Stimulated activated CD8-positive, alpha-beta memory T cell treated with anti-CD3 and anti-CD28 coated beads, Interleukin-4, amount 100 ng/mL, for 4 hours (primary cell): ENCODE measurements at places on chromosomes 2 and 18.

DNA sequence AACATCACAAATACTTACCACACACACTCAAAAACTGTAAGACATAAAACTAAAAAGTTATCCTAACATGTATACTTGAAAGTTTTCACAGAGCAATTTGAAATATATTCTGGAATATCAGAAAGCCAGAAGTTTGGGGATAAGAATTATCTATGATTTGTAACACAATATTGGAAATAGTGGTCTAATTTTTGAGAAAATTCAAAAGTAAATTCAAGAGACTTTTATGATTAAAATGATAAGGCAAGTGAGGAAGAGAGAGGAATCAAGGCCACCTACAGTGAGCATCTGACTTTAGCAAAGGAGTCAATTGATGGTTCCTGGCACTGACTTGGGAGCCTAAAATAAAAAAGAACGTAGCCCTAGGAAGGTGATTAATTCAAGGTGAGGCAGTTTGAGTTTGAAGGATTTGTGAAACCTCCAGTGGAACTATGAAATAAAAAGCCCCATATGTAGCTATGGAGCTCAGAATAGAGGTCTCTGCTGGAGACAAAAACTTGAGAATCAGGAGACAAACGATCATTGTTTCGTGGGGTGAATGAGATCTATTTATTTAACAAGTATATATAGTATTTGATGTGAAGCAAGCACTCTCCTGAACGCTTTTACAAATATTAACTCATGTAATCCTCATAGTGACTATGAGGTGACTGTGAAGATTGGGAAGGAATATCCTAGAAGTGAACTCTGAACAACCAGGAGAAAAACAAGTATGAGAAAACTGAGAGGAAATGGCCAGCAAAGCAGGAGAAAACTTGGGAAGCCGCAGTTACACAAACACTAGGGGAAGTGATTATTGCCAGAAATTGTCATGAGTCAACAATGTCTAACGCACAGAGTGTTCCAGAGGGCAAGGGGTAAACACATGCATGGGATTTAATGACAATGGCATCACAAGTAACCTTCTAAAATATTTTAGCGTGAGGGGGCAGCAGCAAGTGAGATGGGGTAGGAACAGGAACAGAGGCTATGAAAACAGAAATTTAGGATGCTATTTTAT lies 12.8 kb downstream of the TFPI start:
- DNase-seq: no peak

DNA sequence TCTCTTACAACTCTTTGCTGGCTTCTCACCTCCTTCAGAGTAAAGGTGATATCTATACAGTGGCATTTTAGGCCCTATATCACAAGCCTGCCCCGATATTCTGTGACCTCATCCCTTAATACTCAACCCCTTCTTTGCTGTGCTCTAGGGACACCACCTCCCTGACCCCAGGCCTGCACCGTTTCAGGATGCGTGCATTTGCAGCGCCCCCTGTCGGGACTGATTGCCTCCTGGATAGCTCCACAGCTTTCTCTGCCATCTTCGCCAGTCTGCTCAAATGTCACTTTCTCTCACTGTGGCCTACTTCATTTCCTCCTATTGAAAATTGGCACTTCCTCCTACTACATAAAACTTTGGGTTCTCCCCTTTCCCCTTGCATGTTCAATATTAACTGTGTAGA lies 289.6 kb downstream of the SOCS6 start:
- DNase-seq: no peak

DNA sequence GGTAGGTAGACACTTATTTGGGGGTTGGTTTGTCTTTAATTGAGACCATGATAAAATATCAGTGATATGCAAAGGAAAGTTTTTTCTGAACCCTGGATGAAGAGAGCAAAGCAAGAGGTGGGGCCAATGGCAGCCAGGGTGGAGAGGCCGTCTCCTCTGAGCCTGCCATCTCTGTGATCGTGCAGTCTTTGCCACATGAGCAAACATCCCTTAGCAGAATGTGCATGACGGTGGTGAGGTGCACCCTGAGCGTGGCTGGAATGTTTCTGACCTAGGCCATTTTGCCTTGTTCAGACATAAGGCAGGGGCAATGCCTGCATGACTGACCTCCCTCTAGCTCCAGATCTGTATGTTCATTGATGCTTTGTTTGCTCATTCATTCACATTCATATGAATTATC lies 6.0 kb downstream of the NCK2 start:
- DNase-seq: no peak

- no peak for DNase-seq
Measured at GRCh38 chr18:78777992-78778391, 201.6 kb upstream of the SALL3 start.

DNA sequence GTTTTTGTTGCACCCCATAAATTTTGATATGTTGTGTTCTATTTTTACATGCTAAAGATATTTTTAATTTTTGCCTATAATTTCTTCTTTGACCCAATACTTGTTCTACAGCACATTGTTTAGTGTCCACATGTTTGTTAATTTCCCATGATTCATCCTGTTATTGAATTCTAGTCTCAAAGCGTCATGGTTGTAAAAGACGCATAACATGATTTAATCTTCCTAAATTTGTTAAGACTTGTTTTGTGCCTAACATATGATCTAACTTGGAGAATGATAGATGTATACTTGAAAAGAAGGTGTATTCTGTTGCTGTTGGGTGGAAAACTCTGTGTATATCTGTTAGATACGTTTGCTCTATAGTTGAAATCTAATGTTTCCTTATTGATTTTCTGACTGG lies 27.1 kb upstream of the SULT1C3 start:
- DNase-seq: no peak

GRCh38 chr18:65124633-65125032 lies 626.2 kb upstream of the CDH7 start:
- no peak for DNase-seq

DNA sequence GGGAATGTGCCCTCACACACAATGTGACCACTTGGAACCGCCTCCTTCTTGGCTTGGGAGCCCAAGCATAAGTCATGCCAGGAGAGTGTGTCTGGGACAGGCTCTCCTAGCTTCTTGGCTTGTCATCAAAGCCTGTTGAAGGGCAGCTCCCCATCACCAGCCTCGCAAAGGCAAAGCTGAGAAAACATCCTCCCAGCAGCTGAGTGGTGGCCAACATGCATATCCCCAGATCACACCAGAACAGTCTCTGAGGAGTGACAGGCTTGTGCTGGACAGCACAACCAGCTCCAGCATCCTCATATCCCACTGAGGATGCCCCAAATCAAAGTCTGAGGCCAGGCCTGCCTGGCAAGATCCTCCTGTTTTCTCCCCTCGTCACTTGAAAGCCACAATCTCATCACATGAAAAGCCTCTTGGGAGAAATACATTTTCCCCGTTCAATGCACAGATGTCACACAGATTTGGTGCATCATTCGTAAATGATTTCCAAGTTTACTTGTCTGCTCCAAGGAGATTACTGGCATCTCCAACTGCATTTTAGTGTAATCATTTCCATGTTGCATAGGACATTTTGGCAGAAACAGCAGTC lies 269.3 kb downstream of the TTC32 start:
- DNase-seq: no peak

- no peak for DNase-seq
Measured at GRCh38 chr2:76268902-76269620, 558.3 kb upstream of the GCFC2 start.

DNA sequence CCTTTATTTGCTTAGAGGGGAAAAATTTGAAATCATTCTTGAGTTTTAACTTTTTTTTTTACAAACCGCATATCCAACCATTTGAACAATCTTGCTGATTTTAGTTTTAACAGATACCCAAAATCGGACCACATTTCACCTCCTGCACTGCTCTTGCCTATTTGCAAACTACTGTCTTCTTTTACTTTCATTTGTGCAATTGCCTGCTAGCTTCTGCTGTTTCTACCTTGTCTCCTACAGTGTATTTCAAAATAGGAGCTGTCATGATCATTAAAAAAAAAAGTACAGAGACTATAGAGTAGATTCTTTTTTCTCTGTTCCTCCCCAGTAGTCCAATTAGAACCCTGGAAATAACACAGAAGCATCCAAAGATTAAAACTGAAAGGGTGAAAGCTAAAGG lies 1081.2 kb downstream of the SOCS6 start:
- DNase-seq: no peak

DNA sequence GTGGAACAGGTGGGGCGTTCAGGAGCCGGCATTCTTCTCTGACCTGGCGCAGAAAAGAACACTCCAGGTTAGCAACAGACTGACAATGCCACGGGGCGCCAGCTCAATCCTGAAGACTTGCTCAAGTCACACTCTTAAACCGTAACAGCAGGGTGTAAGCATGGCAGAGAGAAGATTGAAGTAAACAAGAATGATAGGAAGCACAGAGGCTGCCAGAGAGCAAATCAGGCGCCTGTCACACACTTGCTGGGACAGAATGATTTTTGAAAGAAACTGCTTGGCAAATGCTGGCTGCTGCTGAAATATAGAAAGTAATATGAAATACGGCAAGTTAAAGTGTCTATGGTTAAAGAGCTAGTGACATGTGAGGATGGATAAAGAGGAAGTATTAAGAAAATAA lies 80.5 kb downstream of the MEP1B start:
- no peak for DNase-seq

- DNase-seq: no peak
Measured at GRCh38 chr18:30556112-30556511, 486.4 kb downstream of the DSC3 start.

DNA sequence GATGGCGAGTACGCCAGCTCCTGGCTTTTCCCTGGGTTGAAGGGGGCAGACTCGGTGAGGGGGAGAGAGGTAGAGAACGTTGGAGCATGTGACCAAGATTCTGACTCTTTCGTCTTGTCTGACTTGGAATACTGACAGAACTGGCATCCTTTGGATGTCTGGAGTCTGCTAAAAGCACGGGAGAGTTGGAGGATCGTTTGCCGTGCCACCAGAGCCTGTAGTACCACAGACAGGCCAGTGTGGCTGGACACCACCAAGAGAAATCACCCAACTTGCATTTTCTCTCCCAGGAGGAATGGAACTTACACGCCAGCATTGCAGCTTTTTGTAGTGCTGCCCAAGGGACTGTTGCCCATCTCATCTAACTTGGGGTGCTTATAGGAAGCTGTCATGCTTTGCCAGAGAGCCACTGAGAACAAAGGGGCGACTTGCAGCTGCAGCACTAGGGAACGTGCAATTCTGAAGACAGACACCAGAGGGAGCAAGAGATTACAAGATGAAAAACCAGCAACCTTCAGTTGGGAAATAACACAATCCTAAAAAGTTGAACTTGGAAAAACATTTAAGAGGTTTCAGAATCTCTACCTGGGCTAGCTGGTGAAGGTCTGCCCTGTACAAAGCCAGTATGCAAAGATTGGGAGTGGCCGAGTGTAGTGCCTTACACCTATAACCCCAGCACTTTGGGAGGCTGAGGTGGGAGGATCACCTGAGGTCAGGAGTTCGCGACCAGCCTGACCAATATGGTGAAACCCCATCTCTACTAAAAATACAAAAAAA lies 24.1 kb downstream of the PSMG2 start:
- no peak for DNase-seq

GRCh38 chr18:9701609-9702349 lies 6.3 kb upstream of the RAB31 start:
- DNase-seq: no peak

DNA sequence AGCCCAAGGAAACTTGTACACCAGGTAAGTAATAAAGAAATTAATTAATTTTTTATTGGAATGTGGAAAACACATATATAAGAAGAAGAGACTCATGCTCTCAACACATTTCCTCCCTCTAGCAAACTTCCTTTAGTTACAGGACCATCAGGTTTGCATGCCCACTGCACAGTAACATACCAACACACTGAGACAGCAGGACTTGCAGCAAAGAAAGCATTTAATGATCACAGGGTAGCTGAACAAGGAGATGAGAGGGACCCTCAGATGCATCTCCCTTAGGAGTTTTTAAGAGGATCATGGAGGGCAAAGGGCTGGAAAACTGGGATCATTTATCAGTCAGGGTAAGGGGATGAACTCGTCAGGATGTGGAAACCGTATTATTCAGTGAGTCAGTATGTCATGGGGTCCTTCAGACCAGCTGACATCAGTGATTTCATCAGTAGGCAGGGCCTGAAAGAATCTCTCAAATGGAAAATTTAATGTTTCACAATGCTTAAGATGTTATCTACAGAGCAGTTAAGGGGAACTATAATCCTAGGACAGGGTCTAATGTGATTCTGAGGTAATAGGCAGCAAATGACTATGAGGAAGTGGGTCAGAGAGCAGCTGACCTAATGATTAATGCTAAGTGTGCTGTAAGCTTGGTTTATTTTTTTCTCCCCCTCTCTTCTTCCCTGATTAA lies 193.8 kb upstream of the RND3 start:
- no peak for DNase-seq

DNA sequence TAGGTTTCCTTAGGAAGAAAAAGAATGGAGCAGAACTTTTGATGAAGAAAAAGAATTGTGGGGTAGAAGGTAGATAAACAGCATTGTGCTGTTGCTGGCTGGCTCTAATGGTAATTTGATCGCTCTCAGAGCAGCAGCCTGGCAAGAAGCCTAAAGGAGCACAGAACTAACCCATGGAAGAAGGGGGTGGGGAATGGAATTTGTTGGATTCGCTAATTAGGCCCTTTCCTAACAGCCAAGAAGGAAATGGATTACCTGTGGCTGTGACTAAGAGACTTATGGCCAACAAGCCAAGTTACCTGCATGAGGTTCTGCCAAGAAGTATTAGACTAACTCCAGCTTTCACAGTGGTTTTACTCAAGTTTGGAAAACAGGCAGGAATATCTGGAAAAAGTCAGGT lies 210.6 kb downstream of the IKZF2 start:
- no peak for DNase-seq

DNA sequence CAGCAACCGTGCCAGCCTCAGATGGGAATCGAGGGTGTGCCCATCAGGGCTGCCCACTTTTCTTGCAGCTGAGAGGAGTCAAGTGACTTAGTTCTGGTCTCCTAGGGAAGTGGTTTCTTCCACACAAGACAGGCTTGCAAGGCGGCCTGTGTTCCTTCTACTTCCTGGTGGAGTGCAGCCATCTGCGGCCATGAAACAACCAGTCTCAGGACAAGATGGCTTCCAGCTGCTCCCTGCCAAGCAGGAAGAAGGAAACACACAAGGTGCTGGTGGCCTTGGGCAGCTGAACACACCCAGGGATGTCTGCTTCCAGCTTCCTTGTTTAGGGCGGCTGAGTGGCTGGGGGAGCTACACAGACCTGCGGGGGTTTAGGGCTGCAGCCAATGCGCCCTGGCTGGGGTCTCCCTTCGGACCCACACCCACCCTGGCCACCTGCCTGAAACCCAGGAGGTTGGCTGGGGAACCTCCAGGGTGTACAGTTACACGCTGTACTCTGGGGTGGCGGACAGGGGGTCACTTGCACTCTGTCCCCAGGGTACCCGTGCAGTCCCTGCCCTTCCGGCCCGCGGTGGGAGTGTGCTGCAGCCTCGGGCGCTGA lies 34.7 kb downstream of the PTPN18 start:
- no peak for DNase-seq
